ENCODE measurements at places on chromosomes 6 and 20.

DNA sequence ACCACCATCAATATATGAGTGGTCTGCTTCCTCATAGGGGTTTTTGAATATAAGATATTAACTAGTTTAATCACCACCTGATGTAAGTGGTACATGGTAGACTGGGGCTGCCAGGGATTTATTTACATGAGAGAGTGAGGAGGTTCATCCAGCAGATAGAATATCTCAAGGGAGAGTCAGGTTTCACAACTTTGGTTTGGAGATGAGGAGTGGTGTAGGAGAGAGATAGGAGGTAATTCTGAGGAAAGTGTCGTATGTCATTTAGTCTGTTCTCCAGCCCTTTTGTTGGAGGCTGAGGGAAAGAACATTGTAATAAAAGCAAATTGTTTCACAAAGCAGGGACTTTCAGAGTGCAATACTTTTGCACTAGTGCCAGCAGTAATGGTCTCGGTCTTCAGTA, 16.8 kb downstream of the L3MBTL3 start:
- DNase-seq: no peak

DNA sequence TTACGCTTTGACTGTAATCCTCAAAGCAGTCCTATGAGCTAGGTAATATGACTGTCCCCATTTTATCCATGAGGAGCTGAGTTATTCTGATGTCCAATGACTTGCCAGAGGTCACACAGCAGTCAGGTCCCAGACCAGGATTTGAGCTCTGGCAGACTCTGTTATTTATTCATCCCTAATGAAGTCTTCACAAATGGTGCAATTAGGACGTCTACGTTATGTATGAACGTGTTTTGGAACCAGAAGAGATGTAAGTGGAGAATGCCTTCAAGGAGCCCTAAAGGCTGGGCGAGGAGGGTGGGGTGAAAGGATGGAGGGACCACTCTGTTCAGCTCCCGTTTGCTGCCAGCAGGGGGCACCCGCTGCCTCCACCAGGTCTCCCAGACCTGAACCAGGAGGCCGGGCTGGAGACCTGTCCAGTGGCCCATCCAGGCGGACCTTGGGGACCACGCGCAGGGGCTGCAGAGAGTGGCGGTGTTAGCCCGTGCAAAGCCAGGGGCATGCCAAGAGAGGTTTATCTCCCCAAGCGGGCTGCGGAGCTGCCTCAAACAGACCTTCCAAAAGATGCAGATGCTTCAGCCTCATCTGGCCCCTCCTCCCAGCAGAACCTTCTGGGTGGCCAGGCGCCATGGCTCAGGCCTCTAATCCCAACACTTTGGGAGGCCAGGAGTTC, 15.2 kb upstream of the ZNF335 start:
- DNase-seq: peak; percentile 75

DNA sequence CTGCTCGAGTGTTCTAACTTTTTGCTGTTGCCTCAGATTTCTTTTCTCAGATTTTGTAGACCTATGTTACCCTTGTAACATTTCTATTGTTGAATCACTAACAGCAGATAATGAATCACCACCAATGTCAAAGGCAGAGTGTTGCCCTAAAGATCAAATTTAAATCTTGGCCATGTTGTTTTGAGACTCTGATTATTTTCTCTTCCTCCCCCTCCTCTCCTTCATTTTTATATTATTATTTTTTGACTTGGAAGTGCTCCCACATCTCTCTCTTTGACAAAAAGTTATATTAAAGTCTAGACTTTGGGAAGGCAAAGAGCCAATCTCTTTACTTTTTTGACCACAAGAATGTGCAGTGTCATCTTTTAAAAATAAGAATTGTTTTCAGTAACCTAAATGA, 422.7 kb downstream of the NKAIN2 start:
- DNase-seq: no peak

DNA sequence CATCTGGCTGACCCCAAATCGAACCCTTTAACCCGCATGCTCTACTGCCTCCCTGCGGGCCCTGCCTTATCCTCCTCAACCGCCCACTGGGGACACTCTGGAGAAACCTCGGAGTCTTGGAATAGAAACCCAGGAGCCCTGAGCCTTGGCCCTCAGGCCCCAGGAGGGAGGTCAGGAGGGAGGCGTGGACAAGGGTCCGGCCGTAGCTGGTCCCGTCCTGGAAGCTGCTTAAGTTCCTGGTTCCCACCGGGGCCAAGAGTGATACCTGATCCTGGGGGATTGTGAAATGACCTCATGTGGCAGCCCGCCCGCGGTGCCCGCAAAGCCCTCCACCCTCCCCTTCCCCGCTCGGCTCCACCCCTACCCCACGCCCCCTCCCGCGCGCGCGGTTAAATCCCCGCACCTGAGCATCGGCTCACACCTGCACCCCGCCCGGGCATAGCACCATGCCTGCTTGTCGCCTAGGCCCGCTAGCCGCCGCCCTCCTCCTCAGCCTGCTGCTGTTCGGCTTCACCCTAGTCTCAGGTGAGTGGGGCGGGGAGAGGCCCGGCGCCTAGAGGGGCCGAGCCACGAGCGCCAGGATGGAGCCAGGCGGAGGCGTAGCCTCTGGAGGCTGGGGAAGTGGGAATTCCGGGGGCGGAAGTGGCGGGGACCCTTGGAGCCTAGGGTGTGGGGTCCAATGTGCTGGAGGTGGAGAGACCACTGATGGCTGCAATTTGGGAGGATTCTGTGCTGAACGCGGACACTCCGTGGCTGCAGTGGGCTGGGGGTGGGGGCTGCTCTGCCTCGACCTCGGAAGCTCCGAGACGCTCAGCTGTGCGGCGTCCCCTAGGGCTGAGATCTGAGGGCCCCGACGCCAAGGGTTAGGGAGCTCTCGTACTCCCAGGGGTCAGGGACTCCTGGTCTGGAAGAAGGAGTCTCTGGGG, at the start of gene WFDC2:
Gene WFDC2 (plus strand): TSS at position 418 of the 926 bp plus-strand sequence. CDS start 29 bp downstream, at position 447.
- DNase-seq: peak; percentile 13

DNA sequence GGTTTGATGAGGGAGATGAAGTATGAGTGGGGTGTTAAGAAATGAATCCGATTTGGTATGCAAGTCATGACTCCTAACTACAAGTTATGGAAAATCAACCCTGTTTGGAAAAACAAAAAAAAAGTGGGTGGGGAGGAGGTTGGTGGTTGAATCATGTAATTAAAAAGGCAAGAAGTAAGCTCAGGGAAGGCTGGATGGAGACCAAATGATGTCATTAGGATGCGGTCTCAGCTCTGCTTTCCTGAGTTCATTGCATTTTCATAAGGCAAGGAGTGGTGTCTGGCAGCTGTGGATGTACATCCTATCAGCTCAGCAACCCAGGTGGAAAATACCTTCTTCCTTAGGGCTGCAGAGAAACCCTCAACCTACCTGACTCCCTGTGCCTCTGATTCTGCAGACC, 60.4 kb upstream of the AKAP12 start:
- no peak for DNase-seq

DNA sequence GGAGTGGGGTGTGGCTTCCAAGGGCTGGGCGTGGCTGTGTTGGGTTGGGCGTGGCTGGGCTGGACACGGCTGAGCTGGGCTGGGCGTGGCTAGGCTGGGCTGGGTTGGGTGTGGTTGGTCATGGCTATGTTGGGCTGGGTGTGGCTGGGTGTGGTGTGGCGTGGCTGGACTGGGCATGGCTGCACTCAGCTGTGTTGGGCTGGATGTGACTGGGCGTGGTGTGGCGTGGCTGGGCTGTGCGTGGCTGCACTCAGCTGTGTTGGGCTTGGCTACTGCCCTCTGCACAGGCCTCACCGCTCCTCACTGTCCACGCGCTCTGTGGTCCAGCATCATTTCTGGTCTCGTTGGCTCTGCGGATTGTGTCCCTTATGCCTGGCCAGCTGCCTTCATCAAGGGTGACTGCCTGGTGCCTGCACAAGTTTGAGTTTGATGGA, 43.5 kb upstream of the SLCO4A1 start:
- no peak for DNase-seq

GRCh38 chr6:1609648-1610496, at the start of gene FOXC1:
Gene FOXC1, plus strand, starts transcription at chr6:1609915. Its CDS starts 531 bp downstream, at chr6:1610446.
- peak; percentile 51 for DNase-seq

DNA sequence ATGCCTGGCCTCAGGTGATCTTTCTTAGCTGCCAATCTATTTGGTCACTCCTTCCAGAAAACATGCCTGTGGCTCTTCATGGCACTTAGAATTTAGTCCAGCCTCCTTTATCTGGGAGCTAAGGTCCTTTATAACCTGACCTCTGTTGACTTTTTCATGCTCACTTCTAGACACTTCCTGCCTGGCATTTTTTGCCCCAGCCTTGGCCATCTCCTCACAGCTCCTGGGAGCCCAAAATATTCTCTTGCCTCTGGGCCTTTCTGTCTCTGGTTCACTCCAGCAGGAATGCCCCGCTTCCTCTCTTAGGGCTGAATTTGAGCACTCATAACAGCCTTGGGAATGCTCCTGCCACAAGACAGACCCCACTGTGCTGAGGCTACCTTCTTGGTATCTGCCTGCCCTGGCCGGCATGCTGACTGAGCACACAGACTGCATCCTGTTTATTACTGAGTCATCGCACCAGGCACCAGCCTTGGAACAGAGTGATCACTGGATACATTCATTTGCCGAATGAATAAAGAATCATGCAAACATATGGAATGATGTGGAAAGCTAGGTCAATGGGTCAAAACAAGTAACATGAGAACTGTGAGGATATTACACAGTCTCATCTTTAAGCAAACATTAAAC, 5.8 kb upstream of the EEF1E1 start:
- no peak for DNase-seq

- no peak for DNase-seq
These were observed 105.6 kb downstream of the ZDHHC14 start for GRCh38 chr6:157486572-157486971.

DNA sequence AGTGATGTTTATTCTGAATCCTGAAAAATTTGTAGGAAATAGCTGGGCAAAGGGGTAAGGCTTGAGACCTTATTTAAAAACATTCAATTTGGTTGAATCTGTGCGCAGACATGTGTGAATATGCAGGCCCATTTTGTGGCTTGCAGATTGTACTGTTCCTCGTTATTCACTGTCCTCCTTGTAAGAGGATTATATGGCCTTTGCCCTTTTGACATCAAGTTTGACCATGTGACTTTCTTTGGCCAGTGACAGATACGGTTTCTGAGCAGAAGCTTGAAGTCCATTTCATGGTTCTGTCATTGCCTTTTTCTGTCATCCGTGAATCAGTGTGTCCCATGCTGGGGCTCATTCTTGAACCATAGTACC, 13.4 kb downstream of the AFDN start:
- no peak for DNase-seq

DNA sequence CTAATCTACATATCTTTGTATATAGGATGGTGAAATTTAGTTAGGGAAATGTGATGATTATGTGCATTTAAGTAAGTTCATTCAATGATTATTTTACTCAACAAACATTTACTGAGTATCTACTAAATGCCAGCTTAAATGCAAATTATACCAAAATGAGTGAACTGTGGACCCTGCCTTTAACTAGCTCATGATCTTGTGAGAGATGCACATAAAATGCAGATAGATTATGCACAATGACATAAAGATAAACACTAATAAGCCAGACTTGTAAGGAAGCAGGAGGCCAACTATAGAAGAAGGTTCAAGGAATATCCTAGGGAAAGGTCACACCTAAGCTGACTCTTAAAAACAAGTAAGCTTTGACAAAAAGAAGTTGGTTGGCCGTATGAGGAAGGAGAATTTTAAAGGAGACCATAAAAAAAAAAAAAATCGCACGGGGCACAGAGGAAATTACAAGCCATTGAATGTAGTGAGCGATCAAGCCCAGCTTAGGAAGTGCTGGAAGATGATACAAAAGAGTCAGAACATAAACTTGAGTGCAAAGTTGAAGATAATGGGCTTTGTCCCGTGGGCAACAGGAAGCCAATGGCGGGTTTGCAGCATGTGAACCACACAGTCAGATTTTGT, 107.9 kb downstream of the NRSN1 start:
- no peak for DNase-seq

DNA sequence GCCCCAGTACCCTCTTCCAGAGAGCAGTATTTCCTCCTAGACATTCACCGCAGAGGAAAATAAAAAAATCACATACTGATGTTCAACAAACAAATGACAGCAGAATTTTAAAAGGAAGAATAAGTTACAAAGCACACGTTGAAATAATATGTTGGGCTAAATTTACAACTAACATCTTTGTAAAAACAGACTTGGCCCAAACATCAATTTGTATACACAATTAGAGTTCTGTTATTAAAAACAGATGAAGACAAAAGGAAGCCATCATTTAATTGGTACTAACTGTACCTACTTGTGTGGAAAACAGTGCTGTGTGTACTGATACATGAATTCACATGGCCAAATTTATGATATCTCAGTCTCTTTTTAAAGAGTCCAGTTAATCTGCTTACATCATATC, 46.3 kb downstream of the KIF6 start:
- DNase-seq: no peak

GRCh38 chr20:58753267-58753921, 60.8 kb downstream of the NPEPL1 start:
- DNase-seq: no peak

GRCh38 chr6:142868917-142869316, 76.1 kb downstream of the HIVEP2 start:
- DNase-seq: no peak

DNA sequence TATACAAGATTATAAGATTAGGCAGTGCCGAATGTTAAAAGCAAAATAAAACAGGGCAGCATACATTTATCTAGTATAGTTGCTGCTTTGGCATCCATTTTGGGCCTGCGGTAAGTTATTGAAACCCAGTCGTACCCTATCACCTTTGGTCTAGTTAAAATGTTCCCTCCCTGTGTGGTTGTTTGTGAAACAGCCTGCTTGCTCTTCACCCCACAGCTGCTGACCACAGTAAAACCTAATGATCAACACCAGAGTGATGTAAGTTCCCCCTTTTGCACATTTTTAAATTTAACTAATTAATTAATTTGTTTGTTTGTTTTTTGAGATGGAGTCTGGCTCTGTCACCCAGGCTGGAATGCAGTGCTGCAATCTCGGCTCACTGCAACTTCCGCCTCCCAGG, 50.3 kb upstream of the TXNDC5 start:
- DNase-seq: no peak

DNA sequence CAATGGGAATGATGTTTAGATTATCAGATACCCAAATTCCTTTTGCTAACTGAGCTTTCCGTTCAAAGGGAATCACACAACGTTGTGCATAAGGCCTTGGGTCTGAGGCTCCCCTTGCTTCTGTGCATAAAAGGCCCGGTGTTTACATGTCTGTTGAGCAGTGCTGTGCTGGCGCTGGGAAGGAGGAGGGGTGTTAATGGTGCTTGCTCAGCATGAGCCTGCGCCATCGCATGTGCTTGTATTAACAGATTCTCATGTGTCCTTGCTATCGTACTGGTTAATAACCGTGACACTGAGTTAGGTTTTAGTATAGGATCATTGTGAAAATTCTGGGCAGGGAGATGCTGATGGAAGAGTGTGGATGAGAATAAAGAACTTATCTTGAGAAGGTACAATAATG, 62.3 kb upstream of the TRAF3IP2 start:
- no peak for DNase-seq

Measured in stimulated activated naive CD8-positive, alpha-beta T cell treated with anti-CD3 and anti-CD28 coated beads, Interleukin-15, amount 100 ng/mL, for 72 hours (primary cell).